Stimulated activated CD4-positive, alpha-beta T cell treated with anti-CD3 and anti-CD28 coated beads, Interleukin-15, amount 100 ng/mL, for 24 hours (primary cell): ENCODE measurements at places on chromosomes 5 and 9.

- DNase-seq, result peak; percentile 20
Observed at GRCh38 chr5:123438902-123439301, 15.7 kb upstream of the CEP120 start.

DNA sequence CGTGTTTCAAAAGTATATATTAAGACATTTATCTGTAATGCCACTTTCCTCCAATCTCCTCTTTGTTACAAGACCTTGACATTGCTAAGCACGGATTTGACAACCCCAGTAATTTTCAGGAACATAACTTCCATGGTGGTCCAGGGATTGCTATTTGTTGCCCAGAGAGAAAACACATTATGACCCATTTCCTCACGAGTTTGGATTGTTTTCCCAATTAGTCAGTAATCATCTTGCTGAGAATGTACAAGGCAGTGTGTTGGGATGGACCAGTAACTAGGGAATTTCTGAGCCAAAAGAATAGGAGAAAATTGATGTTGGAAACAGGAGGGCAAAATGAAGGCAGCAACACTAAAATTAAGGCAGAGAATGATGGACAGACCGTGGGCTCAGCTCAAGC lies 574.1 kb downstream of the EBF1 start:
- DNase-seq, result no peak

DNA sequence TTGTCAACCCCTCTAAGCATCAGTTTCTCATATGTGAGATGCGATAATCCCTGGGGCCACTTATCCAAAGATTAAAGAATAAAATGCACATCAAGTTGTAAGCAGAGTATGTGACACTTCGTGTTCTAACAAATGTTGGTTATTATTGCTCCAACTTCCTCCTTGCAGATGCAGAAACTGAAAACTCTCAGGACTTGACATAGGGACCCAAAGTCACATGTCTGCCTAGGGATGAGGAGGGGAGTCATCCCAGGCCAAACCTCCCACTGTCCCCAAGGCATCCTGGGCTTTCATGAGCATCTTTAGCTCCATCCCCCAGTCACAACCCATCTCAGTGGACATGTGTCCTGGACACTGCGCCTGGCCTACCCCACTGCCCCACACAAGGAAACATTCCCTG lies 27.5 kb upstream of the SYK start:
- DNase-seq, result no peak

- no peak for DNase-seq
Observed at GRCh38 chr5:129077433-129078075, 17.0 kb upstream of the ISOC1 start.

DNA sequence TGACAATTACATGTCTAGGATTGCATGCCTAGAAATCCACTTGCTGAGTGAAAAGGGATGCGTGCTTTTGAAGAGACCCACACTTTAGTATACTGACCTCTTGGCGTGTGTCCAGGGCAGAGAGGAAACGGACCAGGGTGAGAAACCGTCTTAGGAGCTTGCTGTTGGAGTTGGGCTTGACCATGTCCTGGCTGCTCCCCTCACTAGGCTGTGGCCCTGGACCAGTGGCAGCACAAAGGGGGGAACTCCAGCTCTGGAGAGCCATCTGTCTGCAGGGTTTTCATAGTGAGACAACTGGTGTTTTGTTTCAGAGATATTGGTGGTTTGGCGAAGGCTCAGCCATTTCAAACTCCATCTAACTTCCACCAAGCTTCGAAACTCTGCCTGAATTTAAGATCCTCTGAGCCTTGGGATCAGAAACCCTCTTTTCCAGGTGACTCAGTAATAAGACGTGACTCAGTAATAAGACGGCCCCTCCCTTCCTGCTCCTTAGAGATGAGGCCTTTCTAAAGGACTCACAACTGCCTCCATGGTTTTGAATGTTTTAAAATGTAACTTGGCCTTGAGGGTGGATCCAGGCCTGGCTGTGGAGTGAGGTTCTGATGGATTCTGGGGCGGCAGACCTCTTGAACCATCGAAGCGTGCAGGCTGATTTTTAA lies 165.8 kb downstream of the MELK start:
- DNase-seq, result no peak

DNA sequence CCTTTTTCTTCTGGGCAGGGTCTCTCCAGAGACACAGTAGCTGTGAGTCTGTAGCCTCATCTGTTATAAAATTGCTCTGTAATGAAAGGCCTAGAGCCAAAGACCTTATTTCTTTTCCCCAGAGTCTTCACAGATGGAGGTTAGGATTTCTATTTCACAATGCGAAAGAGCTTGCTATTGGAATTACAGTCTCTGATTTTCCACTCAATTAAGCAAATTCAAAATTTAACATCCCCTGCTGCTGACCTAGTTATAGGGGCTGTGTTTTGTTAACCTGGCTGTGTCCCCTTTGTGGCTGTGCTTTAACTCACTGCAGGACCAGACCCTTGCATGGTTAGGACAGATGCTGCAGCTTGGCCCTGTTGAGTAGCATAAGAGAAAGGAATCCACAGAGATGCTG lies 190.3 kb upstream of the NMUR2 start:
- DNase-seq, result no peak

DNA sequence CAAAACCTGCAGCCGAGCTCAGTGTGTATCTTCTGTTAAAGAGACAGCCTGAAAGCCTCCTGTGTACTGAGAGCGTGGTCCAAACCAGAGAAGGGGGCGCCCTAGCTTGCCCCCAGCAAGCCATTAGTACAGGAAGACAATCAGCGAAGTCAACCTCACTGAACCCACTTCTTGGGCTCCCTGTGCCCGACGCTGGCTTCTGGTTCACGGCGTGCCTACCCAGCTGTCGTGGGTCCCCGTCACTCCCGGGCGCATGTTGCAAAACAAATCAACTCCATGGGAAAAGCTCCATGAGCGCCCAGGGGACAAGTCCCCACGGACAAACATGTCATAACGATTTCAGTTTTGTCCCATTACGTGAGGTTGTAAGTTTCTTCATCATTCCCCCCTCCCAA lies 326.9 kb downstream of the SH3GL2 start:
- DNase-seq, result no peak

DNA sequence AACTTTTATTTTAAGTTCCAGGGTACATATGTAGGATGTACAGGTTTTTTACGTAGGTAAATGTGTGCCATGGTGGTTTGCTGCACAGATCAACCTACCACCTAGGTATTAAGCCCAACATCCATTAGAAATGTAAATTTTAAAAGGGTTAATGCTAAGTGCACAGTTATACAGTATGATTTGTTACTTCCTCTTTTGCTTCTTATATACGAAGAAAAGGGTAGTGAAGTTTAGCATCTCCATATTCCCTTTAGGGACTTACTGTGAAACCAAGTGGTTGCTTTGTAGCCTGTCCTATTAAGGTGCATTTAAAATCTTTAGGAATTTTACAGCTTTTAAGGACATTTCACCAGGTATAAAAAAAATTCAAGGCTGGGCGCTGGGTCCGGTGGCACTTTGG lies 46.4 kb downstream of the RBM27 start:
- DNase-seq, result no peak

GRCh38 chr5:5572010-5572865 lies 149.8 kb downstream of the ICE1 start:
- DNase-seq, result no peak

DNA sequence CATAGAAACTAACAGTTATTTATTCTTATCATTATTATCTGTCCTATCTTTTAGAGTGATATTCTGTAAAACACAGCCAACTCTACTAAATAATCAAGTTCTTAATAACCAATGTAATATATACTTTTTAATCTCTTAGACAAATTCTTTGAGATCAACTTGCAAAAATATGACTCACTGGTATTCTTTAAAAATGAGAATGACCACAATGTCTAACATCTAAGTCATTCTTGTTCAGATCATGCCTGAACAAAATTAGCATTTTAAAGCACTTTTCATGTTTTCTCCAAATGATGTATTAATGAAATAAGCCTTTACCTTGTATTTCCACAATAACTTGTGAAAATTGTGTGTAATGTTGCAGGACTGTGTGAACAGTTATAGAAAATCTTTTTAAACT lies 356.9 kb upstream of the RGMB start:
- no peak for DNase-seq

DNA sequence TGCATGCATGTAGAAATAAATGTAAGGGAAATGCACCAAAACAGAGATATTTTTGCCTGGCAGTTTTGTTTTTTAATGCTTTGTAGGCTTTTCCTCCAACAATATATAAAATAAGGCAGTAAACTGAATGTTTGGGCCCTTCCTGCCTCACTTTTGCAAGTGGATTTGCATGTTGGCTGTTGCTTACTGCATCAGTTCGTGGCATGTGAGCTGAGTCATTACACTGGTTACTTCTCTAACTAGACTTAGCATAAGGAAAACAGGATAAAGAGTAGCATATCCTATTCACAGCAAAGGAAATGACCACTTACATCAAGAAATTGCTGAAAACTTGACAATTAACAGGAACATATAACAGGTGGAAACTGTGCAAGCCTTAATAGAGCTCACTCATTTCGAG lies 113.4 kb downstream of the TLE1 start:
- no peak for DNase-seq

- no peak for DNase-seq
Observed at GRCh38 chr9:81841333-81841732, 86.9 kb upstream of the SPATA31D4 start.

GRCh38 chr9:68741234-68741633 lies 36.2 kb downstream of the PIP5K1B start:
- DNase-seq, result no peak

- no peak for DNase-seq
Observed at GRCh38 chr5:36029914-36030313, 36.8 kb downstream of the UGT3A2 start.

GRCh38 chr5:3429962-3430361 lies 165.7 kb upstream of the IRX1 start:
- DNase-seq, result no peak

- no peak for DNase-seq
Observed at GRCh38 chr9:720239-720881, 121.1 kb upstream of the DMRT1 start.

- DNase-seq, result no peak
Observed at GRCh38 chr9:4108754-4109465, 191.0 kb downstream of the GLIS3 start.

- DNase-seq, result no peak
Observed at GRCh38 chr5:107476783-107477182, 194.0 kb downstream of the EFNA5 start.

DNA sequence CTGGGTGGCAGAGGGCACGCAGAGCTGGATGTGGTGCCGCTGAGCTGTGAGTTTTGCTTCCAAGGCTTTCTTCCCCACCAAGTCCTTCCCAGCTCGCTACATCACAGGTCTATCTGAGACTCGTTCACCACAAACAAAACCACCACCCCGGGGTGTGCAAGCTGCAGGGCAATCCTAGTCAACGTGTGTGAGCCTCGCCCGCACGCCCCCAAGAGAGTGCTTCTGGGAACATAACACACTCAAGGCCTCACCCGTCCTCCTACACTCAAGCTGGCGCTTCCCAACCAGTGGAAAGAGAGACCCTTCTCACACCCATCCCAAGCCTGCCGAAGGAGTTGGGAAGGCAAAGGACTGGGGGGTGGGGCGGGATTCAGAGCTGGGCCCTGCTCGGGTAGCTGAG lies 10.6 kb downstream of the SNAPC4 start:
- DNase-seq, result no peak

- no peak for DNase-seq
Observed at GRCh38 chr5:125333416-125333815, 587.0 kb upstream of the ZNF608 start.

DNA sequence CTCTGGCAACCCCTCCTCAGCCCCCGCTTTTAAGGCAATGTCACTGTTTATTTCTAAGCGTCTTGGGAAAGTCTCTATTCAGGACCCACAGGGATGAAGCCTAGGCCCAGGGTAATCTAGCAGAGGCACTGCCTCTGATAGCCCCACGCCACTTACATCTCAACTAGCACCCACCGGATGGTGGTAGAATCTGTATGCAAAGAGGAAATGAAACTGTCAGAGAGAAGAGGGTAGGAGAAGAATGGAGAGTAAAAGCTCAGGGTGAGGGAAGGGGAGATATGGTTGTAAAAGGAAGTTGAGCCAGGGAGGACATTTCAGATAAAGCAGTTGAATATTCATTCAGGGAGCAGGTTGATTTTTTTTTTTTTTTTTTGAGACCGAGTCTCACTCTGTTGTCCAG lies 3.0 kb downstream of the FRRS1L start:
- DNase-seq, result no peak

DNA sequence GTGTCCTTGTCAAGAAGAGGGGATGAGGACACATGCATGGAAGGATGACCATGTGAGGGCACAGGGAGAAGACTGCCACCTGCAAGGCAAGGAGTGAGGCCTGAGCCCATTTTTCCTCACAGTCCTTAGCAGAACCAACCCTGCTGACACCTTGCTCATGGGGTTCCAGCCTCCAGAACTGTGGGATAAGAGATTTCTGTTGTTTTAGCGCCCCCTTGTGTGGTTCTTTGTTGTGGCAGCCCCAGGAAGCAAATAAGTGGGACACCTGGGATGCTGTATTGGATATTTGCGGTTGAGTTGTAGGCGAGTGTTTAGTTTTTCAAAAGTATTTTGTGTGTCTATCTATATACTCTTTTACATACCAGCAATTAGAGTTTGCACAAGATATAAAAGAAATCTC lies 206.4 kb downstream of the NXNL2 start:
- DNase-seq, result peak; percentile 37

GRCh38 chr5:134437340-134437846 lies 25.7 kb upstream of the CDKN2AIPNL start:
- DNase-seq, result no peak

DNA sequence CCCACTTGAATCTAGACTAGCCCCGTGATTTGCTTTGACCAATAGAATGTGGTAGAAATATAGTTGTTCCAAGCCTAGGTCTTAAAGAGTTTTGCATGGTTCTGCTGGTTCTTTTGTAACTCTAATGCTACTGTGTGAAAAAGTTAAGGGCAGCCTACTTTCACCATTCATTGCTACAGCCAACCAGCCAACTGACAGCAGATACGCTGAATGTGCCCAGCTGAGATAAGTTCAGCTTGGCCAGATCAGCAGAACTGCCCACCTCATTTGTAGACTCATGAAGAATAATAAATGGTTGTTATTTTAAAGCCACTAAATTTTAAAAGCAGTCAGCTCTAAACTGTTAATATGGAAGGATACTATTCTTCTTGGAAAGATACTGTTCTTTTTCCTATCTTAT lies 23.9 kb downstream of the NR3C1 start:
- no peak for DNase-seq

- peak; percentile 18 for DNase-seq
Observed at GRCh38 chr9:125748446-125749099, 1.4 kb downstream of the PBX3 start.

DNA sequence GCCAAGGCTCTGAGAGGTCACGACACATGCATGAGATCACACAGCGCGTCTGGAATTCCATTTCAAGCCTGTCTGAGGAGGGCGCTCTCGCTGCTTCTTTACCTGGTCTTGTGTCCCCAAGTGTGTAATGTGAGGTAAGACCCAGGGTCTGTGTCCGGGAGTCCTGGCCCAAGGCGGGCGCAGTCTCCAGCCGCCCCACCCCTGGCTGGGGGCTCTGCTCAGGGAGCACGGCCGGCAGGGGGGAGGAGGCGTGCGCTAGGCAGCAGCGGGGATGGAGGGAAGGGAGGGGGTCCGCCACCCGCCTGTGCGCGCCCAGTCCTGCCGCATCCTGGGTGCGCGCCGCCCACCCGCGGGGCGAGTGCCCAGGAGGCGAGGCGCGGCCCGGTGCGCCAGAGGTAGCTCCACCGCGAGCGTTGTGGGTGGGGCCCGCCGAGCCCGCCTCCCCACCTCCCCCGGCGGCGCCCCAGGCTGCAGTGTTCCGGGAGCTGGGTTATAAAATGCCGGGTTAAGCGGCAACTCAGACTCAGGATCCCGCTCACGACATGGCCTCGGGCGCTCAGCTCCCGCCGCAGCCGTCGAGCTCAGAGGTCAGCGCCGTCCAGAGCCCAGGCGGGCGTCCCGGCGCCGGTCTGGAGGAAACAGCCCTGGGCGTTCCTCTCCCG lies at the start of gene CCNI2:
Gene CCNI2, plus strand, starts transcription at position 473 of the 662 bp plus-strand sequence. Its CDS starts 70 bp downstream, at position 543.
- DNase-seq, result peak; percentile 74
